NCI-H2081 (cell line): ENCODE measurements at places on chromosomes 16 and 17.

DNA sequence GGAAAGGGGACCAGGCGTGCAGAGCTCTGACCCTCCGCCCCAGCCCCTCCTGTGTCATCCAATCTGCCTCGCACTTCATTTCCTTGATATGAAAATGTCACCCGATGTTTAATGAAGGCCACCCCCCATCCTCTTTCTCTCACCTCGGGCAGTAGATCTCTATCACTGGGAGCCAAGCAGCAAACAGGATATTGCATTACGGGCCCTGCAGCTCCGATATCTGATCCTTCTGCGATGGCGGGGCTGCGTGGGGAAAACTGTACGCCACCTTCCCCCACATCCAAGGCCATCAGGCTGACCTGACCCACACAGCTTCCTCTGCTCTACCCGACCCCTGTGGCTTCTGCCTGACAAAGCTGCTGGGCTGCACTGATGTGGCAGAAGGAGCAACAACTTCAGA is 74.9 kb downstream of the DYNLRB2 start:
- no peak for DNase-seq

DNA sequence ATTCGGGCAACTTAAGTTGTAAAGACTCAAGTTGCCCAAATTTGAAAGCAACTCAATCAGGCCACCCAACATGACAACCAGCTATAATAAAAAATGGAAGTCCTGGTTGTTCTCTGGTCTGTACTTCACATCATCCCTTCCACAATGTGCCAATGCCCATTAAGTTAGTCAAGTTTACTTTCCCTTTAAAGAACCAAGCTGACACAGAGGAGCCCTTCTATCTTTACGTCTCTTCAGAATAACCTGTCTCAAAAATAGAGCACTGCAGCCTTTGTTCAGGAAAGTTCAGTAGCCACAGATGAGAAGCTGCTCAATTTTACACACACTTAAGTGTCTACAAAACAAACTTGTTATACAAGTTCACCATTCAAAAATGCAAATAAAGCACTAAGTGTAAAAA is 75.1 kb upstream of the C17orf78 start:
- no peak for DNase-seq

- DNase-seq, result no peak
These were observed 52.5 kb downstream of the CNOT1 start for GRCh38 chr16:58577141-58577540.

DNA sequence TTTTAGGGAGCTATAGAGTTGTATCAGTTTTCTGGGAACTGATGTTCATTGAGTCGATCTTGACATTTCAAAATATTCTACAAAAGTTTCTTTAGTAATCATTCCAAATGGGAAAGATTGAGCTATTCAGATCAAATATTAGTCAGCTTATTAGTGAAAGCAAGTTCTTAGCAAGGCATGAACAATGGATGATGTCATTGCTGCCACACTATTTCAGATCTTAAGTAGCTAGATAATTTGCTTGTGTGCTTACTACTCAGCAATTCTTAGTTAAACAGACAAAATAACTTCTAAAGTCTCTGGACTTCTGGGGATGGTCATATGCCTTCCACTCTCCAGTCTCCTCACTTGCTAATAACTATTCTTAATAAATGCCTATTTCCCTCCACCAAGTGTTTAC is 69.0 kb upstream of the CDH8 start:
- DNase-seq, result no peak
